GM10248 (cell line): ENCODE measurements at places on chromosomes 2 and 18.

DNA sequence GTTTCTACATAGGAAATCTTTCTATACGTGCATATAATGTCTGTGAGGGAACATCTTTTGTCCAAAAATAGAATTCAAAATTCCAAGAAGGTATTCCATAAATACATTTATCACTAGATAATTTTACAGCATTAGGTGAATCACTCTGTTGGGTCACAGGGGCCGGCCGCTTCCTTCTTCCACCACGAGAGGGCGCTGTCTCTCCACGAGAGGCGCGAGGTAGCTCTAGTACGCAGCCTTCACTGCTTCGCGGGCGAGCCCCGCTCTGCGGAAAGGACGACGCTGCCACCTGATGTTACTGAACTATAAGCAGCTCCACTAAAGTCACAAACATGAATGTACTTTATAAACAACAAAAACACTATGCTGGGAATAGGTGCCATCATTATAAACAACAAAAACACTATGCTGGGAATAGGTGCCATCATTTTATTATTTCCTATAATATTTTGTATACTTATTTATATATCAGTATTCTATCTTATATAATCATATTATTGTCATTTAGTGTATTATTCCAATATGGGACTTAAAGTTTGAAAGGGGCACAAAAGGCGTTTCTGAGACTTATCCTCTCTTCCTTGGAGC lies 69.4 kb upstream of the REV1 start:
- DNase-seq: peak; percentile 78

- DNase-seq: peak; percentile 44
Observed at GRCh38 chr18:2898186-2898640, 51.4 kb downstream of the EMILIN2 start.

DNA sequence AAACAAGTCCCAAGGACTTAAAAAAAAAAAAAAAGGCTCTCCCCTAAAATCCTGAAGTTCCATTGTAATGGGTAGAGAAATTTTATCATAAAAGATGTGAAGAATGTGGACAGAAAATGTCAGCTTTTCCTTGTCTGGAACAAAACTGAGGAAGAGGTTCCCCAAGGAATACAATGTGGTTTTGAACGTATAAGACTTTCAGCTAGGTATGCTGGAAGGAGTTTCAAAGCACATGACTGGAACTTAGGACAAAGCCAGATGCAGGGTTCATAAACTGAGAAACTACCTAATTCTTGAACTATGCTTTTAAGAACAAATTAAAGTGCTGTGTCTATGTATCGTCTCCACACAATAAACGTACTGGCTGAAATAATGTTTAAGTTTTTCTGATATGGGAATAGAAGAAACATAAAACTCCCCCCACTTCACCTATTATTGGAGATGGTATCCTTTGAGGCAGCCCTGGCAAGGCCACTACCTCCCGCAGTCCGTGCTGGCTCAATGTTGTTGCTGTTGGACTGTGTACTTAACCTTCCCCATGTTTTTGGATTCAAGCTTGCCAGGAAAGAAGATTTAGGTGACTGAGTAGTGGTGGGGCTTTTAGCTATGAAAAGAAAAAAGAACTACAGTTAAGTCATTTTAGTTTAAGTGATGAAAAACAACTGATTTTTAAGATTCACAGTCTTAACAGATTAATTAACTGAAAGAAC lies 84.2 kb upstream of the DNER start:
- DNase-seq: no peak

GRCh38 chr2:36357847-36358659 lies 2.5 kb downstream of the CRIM1 start:
- no peak for DNase-seq

DNA sequence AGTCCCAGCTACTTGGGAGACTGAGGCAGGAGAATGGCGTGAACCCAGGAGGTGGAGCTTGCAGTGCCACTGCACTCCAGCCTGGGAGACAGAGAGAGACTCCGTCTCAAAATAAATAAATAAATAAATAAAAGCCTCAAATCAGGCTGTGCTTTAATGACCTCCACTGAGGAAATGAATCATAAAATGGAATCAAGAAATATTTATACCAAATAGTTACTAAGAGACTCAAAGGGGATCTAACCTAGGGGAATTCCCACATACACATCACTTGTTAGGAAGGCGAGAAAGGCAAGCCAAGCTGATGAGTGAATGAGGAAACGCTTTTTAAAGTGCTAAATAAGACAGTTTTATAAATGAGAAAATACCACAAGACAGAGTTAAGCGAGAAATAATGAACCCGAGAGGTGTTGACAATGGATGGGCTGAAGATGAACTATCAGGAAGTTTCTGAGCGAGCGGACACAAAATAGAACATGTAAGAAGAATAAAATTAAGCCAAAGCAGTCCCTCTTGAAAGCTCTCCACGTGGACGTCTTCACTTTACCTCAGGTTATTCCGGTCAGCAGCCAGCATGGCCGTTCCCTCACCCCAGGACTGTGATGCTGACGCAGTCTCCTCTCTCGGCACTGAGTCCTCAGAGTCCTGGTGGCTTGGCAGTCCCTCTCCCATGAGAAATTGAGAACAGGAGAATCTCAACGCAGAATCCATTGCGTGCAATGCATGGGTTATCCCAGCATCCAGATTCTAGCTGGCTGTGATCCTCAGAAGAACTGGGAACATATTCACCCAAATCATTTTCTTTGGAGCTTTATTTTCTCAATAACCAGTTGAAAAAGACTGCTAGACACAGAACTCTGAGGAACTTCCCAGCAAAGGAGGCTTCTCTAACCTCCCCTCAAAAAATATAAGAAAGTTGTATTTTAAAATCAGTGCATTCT lies 22.3 kb downstream of the PXDN start:
- DNase-seq: no peak

DNA sequence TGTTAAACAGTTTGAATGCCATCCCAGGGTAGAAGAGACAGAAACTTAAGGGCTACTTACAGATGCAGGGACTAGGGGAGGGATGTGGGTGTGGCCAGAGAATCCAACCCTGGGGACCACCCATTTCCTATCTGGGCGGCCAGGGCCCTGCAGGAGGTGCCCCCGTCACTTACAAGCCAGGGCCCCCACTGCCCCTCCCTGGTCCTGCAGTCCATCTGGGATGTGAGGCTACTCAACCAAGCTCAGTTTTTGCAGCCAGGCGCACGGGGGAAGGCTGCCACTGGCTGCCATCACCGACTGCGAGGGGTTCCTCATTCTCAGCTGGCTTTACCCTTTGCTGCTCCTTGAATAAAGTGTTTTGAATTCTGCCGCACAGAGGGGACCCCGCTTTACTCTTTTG lies 42.1 kb downstream of the RRM2 start:
- no peak for DNase-seq

- no peak for DNase-seq
Observed at GRCh38 chr2:241378816-241379215, 22.7 kb downstream of the FARP2 start.

GRCh38 chr2:136069773-136070172 lies 48.2 kb downstream of the CXCR4 start:
- no peak for DNase-seq

DNA sequence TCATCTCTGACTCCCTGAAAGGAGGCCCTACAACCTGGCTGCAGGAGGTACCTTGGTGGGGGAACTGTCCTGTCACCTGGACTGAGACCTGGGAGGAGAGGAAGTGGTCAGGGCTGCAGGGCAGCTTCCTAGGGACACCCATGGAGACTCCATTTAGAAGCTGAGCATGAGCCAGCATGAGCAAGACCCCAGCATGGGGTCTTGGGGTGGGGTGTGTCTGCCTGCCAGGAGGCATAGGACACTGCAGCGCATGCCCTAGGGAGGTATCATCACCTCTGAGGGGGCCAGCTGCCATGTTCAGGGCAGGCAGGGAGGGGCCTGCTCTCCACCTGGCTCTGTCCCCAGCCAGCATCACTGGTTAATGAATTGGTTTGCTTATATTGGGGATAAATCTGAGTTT lies 249.7 kb downstream of the CELF4 start:
- DNase-seq: no peak

GRCh38 chr2:236449167-236449761 lies 120.4 kb upstream of the ACKR3 start:
- no peak for DNase-seq

- no peak for DNase-seq
Observed at GRCh38 chr18:1057367-1057766, 152.7 kb downstream of the ADCYAP1 start.

DNA sequence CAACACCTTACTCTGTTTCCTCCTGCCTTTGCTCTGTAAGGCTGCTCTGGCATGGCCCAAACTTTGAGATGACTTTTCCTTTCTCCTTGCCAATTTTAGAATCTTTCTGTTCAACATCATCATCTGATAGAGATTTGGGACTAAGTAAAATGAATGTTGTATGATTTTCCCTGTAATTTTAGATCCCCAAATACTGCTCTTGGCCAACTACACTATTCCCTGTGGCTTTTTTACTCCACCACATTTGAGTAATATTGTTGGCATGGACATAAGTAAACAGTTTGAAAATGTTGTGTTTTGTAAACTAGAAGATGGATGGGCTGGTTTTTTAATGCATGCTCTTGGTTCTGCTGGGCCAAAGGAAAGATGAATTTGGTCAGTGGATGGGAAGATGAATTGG lies 12.1 kb downstream of the LTBP1 start:
- no peak for DNase-seq

GRCh38 chr2:238791354-238791753 lies 56.5 kb upstream of the TWIST2 start:
- DNase-seq: no peak
